Fibroblast of skin of back (primary cell): ENCODE measurements at places on chromosomes 2 and 18.
A peak's percentile ranks its signal among the peaks of the same experiment; 100 is the strongest.

- no peak for DNase-seq
Observed at GRCh38 chr18:75089748-75090327, 119.1 kb downstream of the PTGR3 start.

DNA sequence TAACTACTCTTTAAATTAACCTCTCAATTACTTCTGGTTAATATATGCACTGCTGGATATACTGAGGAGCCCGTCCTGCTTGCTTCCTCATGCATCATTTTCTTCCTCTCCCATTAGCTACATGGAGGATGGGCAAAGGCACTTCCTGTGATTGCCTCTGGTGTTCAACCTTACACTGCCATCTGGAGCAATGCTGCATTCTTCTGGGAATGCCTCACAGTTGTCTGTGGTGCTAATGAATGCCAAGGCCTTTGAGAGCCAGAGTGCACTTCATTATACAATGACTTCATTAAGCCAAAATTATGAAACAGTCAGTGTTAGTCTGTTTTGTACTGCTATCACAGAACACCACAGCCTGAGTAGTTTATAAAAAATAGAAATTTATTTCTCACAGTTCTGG is 134.8 kb upstream of the DOCK10 start:
- peak; percentile 28 for DNase-seq

- no peak for DNase-seq
Observed at GRCh38 chr2:144607099-144607498, 87.2 kb upstream of the ZEB2 start.

- no peak for DNase-seq
Observed at GRCh38 chr2:159586034-159586433, 30.3 kb downstream of the BAZ2B start.

DNA sequence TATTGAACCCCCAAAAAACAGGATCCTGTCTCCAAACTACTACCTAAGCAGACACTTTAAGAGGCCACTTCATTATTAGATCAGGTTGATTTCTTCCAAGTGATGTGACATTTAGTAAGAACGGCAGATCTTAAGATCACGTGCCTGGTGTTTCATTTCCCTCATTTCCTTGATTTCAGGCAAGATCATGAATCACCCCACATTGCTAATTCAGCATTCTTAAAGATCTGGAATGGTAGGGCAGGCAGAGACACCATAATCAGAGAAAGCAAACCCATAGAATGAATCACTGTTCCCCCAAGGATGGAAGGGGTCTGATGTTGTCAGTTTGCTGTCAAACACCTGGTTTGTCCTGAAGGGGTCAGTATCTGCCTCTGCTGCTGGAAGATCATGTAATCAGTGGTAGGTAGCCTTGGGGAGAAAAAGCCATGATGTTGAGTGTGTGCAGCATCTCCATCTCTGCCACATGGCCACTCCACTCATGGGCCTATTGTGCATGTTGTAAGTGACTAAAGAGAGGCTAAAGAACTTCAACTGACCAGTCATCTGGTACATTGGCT is 133.9 kb downstream of the ARHGAP15 start:
- peak; percentile 1 for DNase-seq

- no peak for DNase-seq
Observed at GRCh38 chr2:10225291-10226037, 77.2 kb upstream of the HPCAL1 start.

GRCh38 chr2:160156100-160156499 is 44.0 kb downstream of the ITGB6 start:
- no peak for DNase-seq

GRCh38 chr2:42096869-42097591 is 49.2 kb downstream of the PKDCC start:
- DNase-seq = no peak

DNA sequence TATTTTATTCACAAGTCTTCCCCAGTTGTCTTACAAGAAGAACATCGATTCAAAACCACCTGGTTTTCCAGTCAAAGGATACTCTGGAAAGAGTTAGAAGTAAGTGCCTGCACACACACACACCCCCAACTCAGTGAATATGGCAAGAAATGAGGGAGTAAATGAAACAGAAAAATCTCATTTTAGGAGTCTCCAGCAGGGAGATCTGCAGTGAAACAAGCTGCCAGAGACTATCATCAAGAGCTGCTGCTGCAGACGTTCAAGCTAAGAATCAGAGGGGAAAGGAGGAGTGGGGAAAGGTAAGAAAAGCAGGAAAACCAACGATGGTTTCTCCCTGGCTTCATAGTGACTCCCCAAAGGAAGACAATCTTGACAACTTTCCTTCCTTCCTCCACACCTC is 2.4 kb downstream of the ALK start:
- no peak for DNase-seq

- peak; percentile 10 for DNase-seq
Observed at GRCh38 chr2:11938196-11938595, 191.8 kb downstream of the LPIN1 start.

- no peak for DNase-seq
Observed at GRCh38 chr2:48250943-48251342, 279.0 kb upstream of the STON1 start.

DNA sequence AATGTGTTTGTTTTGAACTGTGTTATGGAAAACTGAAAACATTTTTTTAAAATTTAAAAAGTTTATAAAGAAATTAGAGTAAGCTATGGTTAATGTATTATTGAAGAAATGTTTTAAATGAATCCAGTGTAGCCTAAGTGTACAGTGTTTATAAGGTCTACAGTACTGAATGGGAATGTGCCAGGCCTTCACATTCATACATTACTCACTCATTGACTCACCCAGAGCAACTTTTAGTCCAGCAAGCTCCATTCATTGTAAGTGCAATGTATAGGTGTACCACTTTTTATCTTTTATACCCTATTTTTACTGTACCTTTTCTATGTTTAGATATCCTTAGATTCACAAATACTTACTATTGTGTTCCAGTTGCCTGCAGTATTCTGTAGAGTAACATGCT is 215.1 kb upstream of the THUMPD2 start:
- peak; percentile 83 for DNase-seq

- DNase-seq = peak; percentile 93
Observed at GRCh38 chr2:238947920-238948710, 100.2 kb downstream of the TWIST2 start.

- no peak for DNase-seq
Observed at GRCh38 chr2:172869861-172870260, 134.2 kb downstream of the RAPGEF4 start.

DNA sequence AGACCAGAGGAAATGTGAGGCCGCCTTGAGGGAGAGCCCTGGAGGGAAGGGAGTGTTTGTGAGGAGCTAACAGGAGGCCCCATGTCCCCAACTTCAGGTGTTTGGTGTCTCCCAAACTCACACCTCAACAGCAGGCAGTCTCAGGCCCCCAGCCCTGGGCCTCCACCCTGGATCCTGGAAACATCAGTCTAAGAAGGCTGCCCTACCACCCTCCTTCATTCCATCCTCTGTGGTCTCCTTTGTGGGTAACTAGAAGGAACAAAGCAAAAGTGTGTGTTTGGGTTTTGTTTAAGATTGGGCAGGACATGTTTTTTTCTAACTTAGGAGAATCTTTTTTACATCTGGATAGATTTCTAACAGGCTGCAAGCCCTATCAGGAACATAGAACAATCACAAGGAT is 404.3 kb downstream of the BCL11A start:
- no peak for DNase-seq

DNA sequence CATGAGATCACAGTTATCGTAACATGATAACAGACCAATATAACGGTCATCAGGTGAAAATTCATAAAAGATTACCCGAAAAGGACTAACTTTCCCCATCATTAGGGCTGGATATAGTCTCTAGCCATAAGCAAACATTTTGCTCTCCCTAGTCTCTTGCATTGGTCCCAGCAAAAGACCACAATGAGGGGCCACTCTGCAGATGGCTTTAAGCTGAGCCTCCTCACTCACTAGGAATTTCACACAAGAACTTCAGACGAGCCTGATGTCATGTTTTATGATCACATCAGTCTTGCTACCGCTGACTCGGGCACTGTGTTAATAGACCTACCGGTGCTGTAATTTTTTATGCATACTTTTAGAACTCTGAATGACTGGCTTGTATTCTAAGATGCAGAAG is 35.2 kb downstream of the STK17B start:
- peak; percentile 42 for DNase-seq

DNA sequence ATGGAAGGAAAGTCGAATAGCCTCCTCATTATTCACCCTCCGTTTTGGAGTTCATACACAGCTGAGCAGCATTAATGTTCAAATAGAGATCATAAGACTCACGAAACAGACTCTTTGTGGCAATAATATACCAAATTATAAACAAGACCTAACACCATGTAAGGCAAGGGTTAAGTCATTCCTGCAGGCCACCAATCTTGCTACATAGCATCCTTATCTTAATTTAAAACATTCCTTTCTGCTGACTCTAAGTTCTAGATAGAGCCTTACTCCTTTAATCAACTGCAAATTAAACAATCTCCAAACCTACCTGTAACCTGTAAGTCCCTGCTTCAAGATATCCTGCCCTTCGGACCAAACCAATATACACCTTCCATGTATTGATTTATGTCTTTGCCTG is 178.0 kb downstream of the PDE11A start:
- DNase-seq = no peak

DNA sequence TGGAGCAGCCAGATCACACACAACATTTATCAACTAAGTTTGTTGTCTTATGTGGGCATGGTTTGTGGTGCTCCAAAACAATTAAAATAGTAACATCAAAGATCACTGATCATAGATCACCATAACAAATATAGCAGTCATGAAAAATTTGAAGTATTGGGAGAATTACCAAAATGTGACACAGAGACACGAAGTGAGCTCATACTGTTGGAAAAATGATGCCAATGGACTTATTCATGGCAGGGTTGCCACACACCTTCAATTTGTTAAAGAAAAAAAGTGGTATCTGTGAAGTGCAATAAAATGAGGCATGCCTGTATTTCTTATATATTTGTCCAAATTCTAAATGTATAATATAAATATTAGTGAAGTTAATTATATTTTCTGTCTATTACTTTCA is 42.9 kb upstream of the CABYR start:
- DNase-seq = peak; percentile 13

DNA sequence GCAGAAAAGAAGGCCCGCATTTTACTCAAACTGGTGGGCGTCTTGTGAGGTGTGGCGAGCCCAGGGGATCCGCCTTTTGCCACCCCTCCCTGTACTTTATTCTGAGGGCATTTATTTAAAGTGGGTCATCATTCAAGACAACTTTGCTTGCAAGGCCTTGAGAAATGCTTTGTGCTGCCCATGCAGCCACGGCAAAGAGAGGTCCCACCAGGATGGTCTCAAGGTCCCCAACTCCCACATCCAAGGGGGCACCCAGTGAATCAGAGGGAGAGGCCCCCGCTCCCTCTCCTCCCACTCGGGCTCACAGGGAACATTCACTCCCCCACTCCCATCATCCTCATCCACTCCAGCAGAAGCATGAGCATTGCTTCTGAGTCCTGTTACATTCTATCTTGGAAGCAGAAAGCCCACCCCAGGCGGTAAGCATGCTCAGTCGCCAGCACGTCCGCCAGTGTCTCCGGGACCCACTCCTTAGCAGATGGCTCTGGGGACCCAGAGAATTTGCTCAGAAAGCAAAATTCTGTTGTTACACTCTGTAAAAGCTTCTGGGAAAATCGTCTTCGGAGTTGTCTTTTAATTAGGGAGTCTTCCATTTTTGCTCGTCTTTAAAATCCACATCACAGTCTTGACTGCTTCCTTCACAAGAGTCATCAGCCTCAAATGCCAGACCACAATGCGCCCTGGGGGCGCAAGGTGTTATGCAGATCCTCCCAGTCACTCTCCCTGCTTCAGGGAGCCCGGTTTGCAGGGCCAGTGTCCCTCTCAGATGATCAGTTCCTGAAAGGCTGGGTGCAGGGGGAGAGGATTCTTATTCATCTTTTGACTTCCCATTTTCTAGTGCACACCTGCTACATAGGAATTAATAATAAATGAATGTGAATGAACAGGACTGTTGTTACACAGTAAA is 99.4 kb upstream of the NCK2 start:
- DNase-seq = no peak

DNA sequence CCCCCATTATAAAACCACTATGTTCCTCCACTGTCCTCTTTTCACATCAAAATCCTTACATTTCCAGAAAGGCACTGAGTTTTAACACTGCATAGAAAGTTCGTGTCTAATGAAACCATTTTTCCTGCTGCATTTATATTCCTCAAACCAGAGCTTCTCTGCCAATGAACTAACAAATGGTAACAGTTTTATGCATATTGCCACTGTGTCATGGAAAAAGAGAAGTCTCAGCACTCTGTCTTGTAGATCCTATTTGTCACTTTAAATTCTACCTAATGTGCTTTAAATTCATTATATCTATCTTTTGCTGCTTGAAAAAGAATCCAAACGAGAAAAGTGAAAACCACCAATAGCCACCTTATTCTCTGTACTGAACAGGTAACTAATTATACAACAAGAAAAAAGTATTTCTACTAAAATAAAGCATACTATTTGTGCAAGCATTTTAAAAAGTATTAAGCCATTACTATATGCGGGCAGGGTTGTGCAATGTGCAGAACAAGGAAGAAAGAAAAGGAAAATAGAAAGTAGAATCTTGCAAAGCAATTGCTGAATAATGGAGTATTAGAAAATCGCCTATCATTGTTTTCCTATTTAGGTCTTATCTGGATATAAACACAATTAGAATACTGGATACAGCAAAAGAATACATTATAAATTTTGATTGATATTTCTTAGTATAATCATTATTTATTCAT is 328.9 kb downstream of the ZEB2 start:
- DNase-seq = no peak

DNA sequence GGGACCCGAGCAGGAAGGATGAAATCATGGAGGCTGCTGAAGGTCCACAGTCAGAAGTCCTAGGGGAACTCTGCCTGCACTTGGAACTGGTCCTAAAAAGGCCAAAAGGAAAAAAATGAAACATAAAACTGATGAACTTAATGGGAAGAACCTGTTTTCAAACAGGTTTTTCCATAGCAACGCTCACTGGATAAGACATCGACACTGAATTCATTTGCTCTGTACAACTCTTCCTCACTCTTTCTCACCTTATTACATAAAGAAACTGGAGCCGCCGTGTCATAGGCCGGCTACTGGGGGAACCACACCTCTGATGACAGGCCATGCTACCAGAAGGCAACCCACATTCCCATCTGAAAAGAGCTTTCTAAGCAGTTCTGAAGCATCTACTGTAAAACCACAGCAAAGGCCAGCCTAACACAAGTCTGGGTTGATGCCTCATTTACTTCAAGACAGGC is 83.6 kb downstream of the FARSB start:
- DNase-seq = no peak

DNA sequence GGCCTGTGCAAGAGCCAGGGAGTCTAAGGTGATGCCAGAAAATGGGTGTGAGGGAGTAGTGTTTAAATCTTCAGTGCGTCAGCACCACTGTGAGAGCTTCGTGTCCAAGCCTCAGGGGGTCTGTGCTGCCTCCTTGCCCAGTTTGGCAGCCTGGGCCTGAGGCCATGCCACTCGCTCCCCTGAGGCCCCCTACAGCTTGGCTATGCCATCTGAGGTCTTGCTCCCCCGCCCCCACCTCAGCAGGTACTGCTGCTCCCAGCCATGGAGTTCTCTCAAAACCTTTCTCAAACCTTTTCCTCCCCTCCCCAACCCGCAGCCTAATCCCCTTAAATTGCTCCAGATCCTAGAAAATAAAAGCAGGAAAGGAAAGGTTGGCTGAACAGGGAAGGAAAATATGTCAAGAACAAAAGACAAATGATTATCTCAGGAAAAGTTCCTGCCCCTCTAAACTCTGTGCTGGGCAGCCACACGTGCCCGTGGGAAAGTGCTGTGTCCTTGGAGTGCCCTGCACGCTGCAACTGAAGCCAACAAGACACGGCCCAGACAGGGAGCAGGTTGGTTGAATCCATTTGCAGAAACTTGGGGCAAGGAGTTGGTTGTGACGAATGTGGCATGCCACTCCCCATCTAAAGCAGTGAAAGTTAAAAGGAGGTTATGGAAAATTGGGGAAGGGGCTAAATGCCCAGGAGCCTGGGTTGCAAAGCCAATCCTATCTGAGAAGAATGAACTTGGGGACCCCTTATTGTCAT is 61.2 kb downstream of the ATOH8 start:
- no peak for DNase-seq
